Brain (organoid and tissue), 16 donors: ENCODE measurements at places on chromosomes 5 and 9.

DNA sequence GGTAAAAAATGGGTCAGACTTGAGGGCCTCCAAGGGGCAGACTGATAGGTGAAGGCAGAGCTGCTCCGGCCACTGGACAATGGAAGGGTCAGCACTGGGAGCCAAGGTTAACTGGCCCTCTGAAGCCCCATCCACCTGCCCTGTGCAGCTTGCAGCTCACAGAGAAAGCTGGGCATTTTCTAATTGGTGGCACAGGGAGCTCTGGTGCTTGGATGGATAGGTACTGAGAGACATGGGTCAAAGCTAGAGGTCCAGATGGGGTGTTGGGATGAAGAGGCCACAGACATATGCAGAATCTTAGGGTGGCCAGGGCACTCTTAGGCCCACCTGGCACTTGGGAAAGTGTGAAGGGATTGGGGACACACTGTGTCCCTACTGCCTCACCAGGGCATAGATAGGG is 29.5 kb upstream of the SARDH start:
- DNase-seq, result no peak

DNA sequence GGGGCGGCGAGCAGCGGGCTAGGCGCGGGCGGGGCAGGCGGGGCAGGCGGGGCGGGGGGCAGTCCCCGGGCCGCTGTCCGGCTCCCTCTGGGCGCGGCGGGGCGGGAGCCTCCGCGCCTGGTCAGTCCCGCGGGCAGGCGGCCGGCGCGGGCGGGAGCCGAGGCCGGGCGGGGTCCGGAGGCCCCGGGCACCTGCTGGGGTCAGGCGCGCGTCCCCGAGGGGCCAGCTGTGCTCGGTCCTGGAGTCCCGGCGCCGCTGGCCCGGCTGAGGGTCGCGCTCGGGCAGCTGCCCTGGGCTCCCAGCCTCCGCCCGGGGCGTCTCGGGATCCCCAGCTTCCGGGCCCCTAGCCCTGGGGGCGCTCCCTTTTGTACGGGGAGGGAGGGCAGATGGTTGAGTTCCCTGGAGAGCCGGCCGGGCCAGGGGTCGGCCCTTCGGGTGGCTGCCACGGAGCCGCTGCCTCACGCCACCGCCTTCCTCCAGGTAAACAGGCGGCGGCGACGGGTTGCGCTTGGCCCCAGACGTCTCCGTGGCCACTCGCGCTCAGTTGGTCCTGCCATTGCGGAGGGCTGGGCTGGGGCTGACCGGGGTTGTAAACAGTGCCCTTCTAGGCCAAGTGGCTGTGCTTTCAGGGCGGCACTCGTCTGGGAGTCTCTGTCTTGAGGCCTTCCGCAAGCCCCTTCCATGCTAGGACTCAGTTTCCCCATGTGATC is 473 bp downstream of the ZBTB34 start:
- no peak for DNase-seq

DNA sequence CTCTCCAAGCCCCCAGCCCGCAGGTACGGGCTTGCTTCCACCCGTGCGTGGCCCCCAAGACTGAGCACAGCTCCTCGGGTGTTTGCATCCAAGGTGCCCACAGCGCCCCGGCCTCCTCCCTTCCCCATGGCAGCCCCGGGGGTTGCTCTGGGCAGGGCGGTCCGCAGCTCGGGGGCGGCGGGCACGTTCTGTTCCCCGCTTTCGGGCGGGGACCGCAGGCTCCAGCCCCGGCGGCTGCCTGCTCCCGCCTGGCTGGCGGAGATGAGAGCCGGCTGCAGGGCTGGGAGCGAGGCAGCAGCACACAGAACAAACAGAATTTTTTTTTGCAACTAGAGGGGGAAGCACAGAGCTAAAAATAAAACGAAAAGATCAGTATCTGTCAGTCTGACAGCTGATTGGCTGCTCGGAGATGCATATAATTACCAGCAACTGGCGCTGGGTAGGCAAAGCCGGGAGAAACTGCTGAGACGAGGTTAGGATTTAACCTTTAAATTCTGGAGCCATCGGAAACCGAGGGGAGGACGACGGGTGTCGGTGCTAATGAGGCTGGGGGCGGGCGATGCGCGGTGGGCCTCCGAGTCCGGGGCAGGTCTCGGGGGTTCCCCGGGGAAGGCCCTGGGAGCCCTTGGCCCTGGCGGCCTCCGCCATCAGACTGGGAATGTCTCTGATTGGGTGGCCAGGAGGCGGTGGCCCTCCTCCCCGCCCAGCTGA is 142.7 kb upstream of the IER5L start:
- DNase-seq, result peak; percentile 97

GRCh38 chr9:137206602-137207001 is 1.1 kb downstream of the NDOR1 start:
- no peak for DNase-seq

DNA sequence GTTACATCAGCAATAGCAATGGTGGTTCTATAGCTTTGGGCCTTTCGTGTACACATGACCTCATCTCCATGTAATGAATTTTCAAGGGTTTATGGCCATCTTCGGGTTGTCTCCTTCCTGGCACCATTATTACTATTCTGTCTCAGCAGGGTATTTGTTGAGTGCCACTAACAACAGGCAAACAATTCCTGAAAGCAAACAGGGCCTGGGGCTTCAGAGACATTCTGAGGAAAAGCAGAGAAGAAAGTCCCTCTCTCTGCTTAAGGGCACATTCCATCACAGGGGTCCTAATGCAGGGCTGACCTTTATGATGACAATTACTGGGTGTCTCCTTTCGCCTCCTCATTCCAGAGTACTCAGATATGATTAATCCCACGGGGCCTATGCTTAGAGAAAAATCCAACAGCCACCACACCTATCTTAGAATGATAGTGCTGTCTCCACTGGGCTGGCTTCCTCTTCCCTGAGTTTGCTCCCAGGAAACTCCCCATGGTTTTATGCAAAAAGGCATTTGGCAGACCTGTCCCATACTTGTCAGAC is 540.2 kb upstream of the ZNF462 start:
- no peak for DNase-seq

DNA sequence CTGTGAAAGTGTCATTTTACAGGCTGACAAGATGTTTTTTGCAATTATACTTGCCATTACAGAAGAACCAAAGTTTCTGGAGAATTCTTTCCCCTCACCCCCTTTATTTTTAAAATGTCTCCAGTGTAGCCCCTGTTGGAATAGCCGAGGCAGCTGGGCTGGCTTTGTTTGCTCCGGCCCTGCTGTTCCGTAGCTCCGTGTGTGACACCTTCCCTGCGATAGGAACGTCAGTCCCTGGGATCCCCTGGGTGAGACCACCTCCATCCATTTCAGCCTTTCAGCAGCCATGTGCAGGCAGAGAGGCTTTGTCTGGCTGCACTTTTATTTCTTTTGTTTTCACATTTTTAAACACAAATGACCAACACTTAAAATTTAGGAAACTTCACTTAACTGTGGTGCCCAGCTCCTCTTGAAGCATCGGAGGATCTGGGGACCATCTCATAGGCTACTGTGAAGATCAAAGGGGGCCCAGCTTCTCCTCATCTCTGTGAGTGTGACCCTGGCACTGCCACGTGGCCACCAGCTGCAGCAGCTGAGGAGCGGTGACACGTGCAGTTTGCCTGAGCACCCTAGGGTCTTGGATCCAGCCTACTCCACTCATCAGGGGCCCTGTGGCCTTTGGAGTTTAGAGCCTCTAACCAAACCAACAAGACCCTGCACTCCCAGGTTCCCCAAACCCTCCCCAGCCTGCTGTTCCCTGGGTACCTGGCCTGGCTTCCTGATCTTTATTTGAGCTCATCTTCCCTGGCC is 125.7 kb upstream of the RAPGEF1 start:
- no peak for DNase-seq

GRCh38 chr5:123285122-123286023 is 137.8 kb downstream of the CEP120 start:
- peak; percentile 75 for DNase-seq

- DNase-seq, result peak; percentile 33
These were observed 73.5 kb downstream of the TRIM32 start for GRCh38 chr9:116760636-116761035.

DNA sequence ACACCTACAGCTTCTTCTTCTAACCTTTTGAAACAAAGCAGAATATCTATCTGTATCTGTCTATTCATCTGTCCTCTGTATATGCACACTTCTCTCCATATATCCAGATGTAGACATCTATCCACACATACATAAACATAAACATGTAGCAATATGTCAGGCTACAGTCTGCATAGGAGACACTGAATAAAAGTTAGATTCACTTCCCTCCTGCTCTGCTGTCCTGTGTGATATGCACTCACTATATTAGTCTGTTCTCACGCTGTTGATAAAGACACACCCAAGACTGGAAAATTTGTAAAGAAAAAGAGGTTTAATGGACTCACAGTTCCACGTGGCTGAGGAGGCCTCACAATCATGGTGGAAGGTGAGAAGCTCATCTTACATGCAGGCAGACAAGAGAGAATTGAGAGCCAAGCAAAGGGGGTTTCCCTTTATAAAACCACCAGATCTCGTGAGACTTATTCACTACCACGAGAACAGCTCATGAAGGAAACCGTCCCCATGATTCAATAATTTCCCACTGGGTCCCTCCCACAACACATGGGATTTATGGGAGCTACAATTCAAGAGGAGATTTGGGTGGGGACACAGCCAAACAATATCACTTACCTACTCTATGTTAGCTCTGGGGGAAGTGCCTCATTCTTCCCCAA is 24.1 kb downstream of the RANBP3L start:
- DNase-seq, result no peak

GRCh38 chr9:137828527-137829259 is 48.9 kb upstream of the CACNA1B start:
- DNase-seq, result no peak

DNA sequence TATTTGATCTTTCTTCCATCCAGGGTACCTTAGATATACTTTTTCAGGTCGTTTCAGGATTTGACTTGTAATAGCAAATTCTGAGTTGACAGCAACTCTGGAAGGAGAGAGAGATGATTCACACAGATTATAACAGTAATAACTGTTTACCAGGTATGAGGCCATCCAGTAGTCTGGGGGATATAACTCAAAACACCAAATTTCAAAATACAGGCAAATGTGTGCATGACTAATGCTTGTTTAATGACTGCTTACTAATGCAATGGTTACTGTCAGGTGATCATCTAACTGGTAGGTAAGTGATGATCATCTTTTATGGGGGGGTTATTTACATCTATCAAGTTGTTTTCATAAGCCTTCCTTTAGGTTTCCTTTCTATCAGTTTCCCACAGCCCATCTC is 412.3 kb downstream of the MAT2B start:
- no peak for DNase-seq

DNA sequence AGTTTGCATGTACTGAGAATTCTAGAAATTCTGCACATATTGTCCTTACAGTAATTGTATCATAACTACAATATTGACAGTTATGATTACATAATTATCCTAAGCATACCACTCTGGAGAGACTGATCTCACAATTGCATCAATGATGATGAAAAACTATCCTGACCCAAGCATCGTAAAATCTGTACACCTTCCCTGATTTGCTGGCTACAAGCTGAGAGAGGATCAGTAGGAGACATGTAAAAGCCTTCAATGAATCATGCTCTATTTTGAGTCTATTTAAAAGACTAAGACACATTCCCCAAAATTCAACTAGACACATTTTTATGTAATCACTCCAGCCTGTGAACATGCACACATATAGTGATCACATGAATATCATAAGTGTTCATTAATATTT is 1833.8 kb downstream of the EFNA5 start:
- peak; percentile 2 for DNase-seq

DNA sequence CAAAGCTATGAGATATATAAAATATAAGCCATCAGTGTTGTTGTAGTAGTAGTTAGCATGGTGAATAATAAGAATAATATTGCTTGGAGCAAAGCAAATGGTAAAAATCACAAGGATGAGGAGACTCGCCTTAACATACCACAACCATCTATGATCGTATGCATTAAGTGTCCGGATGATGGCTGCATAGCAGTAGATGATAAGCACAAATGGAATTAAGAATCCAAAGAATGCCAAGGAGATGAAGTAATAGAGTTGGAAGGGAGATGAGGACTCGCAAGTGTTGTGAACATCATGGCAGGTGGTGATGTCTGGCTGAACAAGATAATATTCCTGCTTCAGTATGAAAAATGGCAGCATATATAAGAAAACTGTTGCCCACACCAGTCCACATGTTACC is 5.5 kb downstream of the F2RL2 start:
- no peak for DNase-seq

- DNase-seq, result no peak
These were observed 7.0 kb upstream of the UGT3A2 start for GRCh38 chr5:36073595-36074216.

DNA sequence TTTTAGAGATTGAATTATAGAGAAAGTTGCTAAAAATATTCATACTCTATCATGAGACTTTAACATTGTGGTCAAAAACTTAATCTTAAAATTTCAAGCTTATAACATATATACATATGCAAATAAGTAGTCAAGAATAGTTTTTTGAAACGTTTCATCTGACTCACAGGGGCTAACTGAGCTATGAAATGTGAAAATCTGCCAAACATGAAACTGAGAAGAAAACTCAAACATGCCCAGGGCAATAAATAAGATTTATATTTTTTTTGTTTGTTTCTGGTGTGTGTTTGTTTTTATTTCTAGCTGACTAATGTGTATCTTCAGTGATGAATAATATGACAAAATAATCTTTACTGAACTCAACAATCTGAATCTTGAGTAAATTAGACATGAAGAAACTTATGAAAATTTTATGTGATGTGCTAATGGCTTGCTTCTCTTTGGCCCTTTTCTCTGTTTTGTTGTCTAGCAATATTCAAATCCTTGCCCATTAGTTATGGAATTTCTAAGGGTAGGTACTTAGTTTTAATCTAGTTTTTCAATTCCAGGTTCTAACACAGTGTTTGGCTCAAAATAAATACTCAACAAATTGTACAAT is 99.9 kb downstream of the FAM174A start:
- no peak for DNase-seq

GRCh38 chr9:121910491-121911040 is 182.5 kb downstream of the TTLL11 start:
- no peak for DNase-seq

DNA sequence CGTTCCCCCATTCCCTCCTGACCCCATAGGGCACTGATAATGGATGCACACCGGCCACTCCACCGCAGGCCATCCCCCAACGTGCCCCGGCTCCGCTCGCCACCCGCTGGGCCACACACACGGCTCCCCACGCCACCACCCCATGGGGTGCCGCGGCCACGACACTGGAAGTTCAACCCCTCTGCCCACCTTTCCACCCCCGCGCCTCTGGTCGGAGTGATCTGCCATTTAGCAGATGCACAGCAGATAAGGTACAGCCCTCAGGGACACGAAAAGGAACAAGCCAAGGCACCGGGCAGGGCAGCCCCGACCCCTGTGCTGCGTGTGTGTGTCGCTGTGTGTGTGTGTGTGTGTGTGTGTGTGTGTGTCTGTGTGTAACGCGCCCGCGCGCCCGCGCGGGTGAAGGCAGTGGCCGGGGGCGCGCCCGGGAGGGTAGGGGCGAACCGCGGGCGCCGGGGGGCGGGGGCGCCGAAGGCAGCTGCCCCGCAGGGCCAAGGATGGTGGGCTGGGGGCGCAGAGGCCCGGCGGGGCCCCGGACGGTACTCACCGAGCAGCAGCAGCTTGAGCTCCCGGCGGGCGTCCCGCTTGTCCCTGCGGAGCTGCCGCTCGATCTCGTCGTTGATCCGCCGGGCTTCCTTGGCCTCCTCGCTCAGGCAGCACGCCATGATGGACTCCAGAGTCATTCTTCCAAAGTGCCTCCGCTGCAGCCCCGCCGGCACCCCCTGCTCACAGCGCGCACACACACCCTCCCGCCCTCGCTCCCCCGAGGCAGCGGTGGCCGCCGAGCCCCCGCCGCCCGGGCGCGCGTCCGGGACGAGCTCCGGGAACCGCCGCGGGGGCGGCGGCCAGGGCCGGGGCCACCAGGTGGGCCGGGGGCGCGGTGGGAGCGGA is 813 bp downstream of the GNAQ start:
- peak; percentile 85 for DNase-seq

GRCh38 chr5:43514025-43514424 is 923 bp downstream of the C5orf34 start:
- DNase-seq, result no peak

- no peak for DNase-seq
These were observed 136.6 kb downstream of the NSG2 start for GRCh38 chr5:174182111-174182510.
